ENCODE measurements at places on chromosomes 16 and 17. TPM values are rescaled to one million over a fixed set of nuclear protein-coding genes. Genes with fewer than 3 reads are reported as not detected.

- no peak for DNase-seq
Measured at GRCh38 chr16:75614066-75614897, 8.8 kb downstream of the ADAT1 start.

- DNase-seq: no peak
Measured at GRCh38 chr17:33080091-33080490, 88.4 kb downstream of the SPACA3 start.

- peak; percentile 84 for DNase-seq
Measured at GRCh38 chr17:43576563-43577229, 30.6 kb upstream of the ETV4 start.

Gene ANKRD40
- polyA plus RNA-seq: 46.3 TPM
